ENCODE measurements at places on chromosomes 7 and 10.

DNA sequence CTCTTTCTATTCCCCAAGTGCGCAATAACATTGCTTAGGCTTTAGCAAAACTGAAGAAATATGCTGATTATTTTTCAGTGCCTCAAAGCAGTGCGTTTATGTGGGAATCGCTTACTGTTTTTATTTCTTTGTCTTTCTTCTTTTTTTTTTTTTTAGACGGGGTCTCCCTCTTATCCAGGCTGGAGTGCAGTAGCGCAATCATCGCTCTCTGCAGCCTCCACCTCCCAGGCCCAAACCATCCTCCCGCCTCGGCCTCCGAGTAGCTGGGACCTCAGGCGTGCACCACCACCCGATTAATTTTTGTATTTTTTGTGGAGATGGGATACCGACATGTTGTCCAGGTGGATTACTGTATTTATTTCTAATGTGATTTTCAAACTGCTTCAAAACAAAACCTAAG, 1.2 kb downstream of the DENND10 start:
- DNase-seq, result no peak

DNA sequence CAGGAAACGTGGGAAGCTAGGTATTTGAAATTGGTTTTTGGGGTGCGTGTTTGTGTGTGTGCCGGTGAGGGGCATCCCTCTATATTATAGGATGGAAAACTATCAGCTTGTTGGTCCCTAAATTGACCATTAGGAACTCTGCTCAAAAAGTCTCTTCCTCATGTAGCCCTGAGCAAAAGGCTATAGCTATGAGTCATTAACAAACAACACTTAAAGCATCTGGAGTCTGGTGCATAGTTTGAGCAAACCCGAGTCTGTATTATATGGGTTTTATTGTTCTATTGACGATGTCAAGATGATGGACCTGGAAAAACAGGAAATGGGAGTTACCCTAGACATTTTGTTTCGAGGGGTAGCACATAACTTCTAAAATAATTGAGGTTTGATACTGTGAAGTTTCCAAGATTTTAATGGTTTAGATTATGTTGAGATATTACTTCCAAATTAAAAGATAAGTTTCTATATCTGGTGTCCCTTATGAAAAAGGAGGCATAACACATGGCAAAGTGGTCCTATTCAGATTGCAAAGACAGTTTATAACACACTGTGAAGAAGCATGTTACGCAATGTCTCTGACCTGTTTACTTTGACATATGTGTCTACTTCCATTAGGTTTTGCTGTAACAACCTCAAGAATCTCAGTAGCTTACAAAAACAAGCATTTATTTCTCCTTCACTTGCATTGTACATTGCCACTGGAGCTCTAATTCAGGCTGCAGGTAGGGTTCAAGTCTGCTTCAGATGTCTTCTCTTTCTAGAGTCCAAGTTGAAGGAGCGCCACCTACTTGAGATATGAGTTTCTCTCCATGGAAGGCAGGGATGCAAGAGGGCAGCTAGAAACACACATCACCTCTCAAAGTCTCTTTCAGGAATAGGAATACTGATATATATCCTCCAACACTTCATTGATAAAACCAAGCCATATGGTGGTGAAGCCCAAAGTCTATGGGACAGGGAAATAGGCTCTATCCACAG, 357.7 kb downstream of the PHF14 start:
- no peak for DNase-seq

GRCh38 chr7:4200546-4201094, 481.5 kb upstream of the FOXK1 start:
- DNase-seq, result no peak

- DNase-seq, result no peak
These were observed 4.7 kb downstream of the BLVRA start for GRCh38 chr7:43763183-43763582.

DNA sequence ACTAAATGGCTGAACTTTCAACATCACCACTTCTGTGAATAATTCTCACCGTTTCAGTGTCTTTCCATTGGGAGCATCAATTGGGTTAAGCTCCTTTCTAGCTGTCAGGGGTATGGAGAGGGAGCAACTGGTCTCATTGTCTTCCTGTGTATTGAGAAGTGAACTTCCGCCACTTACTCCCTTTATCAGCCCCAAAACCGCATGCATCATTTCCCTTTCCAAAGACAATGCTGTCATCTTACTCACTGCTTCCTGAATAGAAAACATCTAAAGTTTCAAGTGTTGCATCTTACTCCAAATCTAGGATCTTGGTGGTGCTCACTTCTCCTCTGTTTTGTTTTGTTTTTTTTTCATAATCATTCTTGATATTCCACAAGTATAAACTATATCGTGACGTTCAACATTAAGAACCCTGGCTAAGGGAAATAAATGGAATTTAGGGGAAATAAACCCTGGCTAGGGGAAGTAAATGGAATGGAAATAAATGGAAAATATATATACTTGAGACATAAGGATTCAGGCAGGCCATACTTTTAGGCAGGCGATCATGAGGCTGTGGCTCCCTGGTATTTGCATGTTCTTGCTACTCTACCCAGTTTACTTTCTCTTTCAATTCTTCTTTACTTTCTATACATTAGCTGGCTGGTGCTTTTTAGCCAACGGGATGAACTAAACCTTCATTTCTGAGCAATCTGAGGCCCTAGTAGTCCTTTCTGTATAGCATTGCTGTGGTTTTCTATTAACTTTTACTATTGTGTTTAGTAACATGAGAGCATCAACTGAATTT, 371.9 kb downstream of the BMPER start:
- DNase-seq, result no peak

GRCh38 chr7:23295401-23295697, 3.8 kb upstream of the MALSU1 start:
- no peak for DNase-seq

GRCh38 chr10:116469437-116469836, 41.8 kb downstream of the PNLIPRP3 start:
- no peak for DNase-seq

- no peak for DNase-seq
These were observed 740 bp downstream of the HTR7 start for GRCh38 chr10:90856964-90857634.

DNA sequence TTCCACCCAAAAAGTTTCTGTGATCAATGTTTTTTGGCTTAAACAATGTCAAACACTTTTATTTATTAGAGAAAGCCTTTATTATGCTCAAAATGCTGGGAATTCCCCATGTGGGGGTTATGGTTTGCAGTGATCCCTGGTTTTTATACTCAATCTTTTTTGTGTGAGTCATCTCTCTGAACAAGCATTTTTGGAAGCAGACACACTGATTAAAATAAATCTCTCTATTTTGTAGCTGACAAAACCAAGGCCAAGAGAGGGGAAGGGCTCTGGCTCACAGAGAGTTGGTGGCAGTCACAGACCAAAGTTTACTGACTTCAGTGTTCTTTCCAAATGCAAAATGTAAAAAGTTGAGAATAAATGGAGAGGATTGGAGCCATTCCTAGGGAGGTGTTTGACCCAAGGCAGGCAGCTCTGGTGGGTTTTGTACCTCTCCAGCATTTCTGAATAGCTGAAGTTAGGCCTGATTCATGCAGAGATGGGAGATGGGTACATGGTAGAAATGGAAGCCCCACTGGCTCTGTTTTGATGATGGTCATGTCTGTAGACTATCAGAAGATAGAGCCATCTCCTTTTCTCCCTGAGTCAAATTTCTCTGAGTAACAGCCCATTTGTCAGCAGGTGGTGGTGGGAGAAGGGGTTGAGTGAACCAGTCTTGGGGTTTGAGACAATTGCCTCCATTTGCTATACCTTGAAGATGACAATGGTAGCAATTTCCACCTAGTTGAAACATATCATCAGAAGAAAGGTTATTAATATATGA, 45.4 kb upstream of the NAMPT start:
- no peak for DNase-seq

- DNase-seq, result no peak
These were observed 18.8 kb downstream of the DNAJC9 start for GRCh38 chr10:73228247-73228646.

DNA sequence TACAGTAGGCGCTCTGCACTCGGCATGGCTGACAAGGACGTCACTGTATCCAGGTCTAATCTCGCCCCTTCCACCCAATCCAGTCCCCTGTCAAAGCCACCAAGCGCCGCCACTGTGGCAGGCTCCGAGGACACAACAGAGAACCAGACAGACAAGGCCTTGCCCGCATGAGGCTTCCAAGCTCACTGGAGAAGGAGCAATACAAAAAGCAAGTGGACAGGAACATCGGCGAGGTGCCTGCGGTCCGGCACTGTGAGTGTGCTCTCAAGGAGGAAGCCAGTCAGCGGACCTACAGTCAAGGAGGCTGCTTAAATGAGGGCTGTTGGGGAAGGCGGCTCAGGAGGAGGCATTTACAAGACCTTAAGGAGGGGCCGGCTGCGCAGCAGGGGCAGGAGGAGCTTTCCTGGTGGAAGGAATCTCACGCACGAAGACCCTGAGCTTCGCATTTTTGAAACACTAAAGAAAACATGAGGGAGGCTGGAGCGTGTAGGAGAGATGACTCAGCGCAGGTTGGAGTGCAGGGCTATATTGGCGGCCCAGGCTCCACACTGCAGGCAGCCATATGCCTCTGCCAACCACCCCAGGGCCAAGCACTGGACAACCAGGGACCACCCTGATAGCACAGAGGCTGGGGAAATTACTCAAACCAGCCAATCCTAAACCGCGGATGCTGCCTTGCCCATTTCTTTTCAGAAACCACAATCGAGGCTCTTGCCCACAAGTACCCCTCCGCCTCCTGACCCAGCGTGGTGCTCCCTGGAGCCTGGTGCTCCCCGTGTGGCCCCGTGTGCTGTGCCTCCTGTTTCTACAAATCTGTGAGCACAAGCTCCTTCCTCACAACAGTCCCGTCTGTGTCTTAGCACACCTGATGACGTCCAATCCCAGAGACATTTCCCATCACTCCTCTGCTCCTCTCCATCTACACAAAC, 28.9 kb downstream of the GNA12 start:
- no peak for DNase-seq

DNA sequence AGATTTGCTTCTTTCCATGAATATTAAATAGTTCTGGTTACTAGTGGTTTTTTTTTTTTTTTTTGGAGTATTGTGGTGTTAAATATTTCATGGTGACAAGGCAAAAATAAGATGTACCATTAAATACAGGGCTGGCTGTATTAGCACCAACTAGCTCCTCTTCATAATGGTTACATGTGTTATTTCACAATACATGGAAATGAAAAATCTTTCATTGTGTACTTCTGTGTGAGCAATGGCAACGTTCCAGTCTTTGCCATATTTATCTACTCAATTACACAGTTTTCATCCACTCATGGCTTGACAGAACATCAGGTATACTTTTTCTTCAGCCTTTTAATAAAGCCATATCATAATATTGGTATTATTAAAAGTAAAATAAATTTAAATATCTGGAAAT, 394.7 kb upstream of the GRM3 start:
- DNase-seq, result no peak

DNA sequence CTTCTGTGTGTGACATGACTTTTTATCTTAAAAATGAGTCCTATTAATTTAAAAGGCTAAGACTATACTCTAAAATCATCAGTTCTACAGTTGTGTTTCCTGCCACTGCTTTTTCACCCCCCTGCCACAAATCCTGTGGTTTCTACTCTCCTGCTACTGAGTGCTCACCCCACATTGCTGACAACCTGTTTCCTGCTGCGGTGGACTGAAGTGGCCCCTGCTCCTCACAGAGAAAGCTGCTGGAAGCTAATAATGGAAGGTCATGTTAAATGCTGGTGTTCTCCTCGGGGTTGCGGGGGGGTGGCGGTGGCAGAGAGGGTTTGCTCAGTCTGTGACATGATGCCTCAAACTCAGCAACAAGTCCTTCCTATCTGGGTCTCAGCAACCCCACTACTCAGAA, 113.2 kb upstream of the INHBA start:
- DNase-seq, result no peak

DNA sequence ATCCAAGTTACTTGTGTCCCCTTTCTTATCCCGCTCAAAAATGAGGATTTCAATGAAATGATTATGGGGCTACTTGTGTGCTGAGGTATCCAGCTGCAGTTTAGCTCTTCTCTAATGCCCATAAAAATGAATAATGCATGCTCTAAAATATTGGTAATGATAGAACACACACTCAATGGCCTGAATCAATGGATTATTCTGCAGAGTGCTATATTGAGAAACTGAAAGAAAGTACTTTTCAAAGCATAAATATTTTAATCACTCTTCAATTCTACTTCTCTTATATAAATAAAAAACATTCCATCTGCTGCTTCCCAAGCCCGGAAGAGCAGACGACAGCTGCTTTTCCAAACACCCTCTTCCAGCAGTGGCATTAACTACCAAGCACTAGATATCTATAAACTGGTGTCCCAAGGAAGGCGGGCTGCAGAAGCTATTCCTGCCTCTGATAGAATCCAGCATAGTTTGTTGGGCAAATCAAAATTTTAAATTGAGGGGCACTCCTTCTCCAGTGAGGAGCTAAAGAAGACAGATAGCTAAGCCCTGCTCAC, 284.9 kb upstream of the AOAH start:
- no peak for DNase-seq

GRCh38 chr7:54596747-54597146, 54.6 kb downstream of the VSTM2A start:
- no peak for DNase-seq

DNA sequence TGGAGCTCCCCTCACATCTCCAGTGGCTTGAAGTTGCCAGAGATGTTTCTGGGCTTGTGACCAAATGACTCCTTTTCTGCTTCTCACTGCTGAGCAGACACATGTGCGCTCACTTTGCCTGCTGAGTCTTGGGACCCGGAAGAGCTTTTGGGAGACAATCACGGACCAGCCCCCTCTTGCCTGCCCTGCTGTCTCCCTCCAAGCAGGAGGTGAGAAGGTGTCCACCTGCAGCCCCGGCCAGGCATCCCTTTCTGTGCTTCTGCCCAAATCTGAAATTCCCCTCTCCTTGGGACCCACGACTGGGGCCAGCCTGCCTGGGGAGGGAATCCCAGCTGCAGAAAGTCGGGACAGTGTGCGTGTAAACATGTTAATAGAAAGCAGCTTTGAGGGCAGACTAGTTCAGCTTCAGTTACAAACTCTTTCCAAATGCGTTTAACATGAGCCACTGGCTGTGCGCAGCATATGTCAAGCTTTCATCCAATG, 31.7 kb downstream of the HTRA1 start:
- DNase-seq, result no peak

Data from HuH-7.5 (cell line).